ENCODE measurements at places on chromosomes 11 and 22. TPM values are rescaled to one million over a fixed set of nuclear protein-coding genes. Genes with fewer than 3 reads are reported as not detected.

Gene GAL3ST3
- total RNA-seq: not detected

Gene APOA4
- not detected for total RNA-seq

Gene BAIAP2L2
- 5.9 TPM for total RNA-seq

Gene KCTD14
- total RNA-seq: 1.7 TPM

Gene IL18
- total RNA-seq: 74.9 TPM

Gene ZP1
- 0.38 TPM for total RNA-seq

Gene WNT11
- 1.5 TPM for total RNA-seq

Gene NLRP10
- not detected for total RNA-seq

All from A549 treated with ZK216348 at 1 μM for 4 hours (cell line).